ENCODE measurements at places on chromosomes 13 and 19. TPM values are rescaled to one million over a fixed set of nuclear protein-coding genes. Genes with fewer than 3 reads are reported as not detected.

Gene ZNF560
- total RNA-seq = 1.2 TPM

Gene CCL25
- total RNA-seq = not detected

Gene LAIR1
- total RNA-seq = not detected

Gene HNRNPA1L2
- total RNA-seq = 4.5 TPM

Gene CGB5
- 12.3 TPM for total RNA-seq

Gene FXYD1
- total RNA-seq = 20.4 TPM

Gene NXNL1
- total RNA-seq = not detected

Gene CEACAM6
- total RNA-seq = not detected

Gene GAPDHS
- total RNA-seq = not detected

Gene ATCAY
- total RNA-seq = 0.13 TPM

Gene SMIM44
- not detected for total RNA-seq

Gene ERFL
- not detected for total RNA-seq

Gene OR10H1
- total RNA-seq = not detected

Gene TMPRSS9
- total RNA-seq = 0.26 TPM

Gene PSG3
- not detected for total RNA-seq

Gene KLF1
- not detected for total RNA-seq

Gene EPN1
- 126 TPM for total RNA-seq

Gene PNMA8C
- not detected for total RNA-seq

Gene ATP8A2
- total RNA-seq = 1.2 TPM

Gene EXOC3L2
- total RNA-seq = not detected

Gene LILRA5
- not detected for total RNA-seq

Gene CCDC70
- total RNA-seq = not detected

Gene LILRA1
- not detected for total RNA-seq

Gene TPRX2
- total RNA-seq = not detected

Gene ATP4B
- total RNA-seq = not detected

Gene ZNF723
- not detected for total RNA-seq

Data from epithelial cell of alveolus of lung (primary cell).